Activated CD8-positive, alpha-beta memory T cell treated with anti-CD3 and anti-CD28 coated beads for 48 hours (primary cell): ENCODE measurements at places on chromosomes 13 and 19.

- peak; percentile 27 for DNase-seq
Measured at GRCh38 chr13:94674609-94675348, 37.6 kb downstream of the SOX21 start.

- DNase-seq: no peak
Measured at GRCh38 chr13:94243551-94243950, 235.9 kb downstream of the DCT start.

- no peak for DNase-seq
Measured at GRCh38 chr19:49488863-49489537, 1.6 kb downstream of the RPL13A start.

- no peak for DNase-seq
Measured at GRCh38 chr13:24124789-24125476, 35.6 kb upstream of the SPATA13 start.

- no peak for DNase-seq
Measured at GRCh38 chr13:72150502-72150901, 283.5 kb upstream of the DACH1 start.

DNA sequence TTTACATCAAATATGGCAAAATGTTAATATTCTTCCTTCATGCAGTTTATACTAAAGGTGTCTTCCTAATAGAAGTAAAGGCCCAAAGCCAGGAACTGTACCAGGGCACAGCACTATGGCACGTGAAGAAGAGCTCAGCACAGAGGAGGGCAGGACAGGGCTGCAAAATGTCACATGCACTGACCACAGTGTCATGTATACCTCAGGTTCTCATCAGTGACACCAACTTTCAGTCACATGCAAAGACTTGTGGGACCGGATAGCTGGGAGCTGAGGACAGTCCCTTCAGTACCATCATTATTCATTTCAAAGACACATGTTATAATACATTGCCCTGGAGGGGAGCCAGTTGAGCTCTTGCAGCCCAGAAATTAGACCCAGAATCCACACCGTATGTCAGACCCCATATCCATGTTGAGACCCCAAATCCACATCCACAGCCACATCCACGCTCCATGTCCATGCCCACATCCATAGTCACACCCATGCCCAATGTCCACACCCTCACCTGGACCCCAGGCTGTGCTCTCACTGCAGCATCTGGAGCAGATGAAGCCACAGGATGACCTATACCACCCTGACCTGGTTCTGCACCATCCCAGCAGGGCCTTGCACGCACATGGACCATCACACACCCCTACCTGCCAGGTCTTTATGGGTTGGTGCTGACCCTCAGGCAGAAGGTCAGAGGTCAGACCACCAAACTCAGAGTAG, 111.8 kb downstream of the TUBA3C start:
- no peak for DNase-seq

GRCh38 chr19:17790059-17790780, 4.7 kb upstream of the B3GNT3 start:
- no peak for DNase-seq

DNA sequence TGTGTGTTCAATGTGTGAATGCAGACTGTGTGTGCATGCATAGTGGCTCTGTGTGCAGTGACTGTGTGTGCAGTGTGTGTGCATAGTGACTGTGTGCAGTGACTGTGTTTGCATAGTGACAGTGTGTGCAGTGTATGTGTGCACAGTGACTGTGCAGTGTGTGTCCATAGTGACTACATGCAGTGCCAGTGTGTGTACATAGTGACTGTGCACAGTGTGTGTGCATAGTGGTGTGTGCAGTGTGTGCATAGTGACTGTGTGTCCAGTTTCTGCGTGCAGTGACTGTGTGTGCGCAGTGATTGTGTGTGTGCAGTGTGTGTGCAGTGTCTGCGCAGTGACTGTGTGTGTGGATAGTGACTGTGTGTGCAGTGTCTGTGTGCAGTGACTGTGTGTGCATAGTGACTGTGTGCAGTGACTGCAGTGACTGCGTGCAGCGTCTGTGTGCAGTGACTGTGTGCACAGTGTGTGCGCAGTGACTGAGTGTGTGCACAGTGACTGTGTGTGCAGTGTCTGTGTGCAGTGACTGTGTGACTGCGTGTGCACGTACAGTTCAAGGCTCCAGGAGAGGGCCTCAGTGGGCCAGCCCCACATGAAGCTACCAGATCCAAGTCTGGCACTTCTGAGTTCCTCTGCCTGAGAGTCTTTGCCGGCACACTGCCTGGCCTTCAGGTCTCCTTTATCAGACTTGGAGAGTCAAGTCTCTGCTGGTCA, 90.3 kb downstream of the IER2 start:
- no peak for DNase-seq

GRCh38 chr13:98664047-98664446, 87.1 kb upstream of the STK24 start:
- peak; percentile 37 for DNase-seq
